ENCODE measurements at places on chromosomes 5 and 9.

GRCh38 chr5:33409435-33410170 lies 31.2 kb upstream of the TARS1 start:
- DNase-seq, result no peak

DNA sequence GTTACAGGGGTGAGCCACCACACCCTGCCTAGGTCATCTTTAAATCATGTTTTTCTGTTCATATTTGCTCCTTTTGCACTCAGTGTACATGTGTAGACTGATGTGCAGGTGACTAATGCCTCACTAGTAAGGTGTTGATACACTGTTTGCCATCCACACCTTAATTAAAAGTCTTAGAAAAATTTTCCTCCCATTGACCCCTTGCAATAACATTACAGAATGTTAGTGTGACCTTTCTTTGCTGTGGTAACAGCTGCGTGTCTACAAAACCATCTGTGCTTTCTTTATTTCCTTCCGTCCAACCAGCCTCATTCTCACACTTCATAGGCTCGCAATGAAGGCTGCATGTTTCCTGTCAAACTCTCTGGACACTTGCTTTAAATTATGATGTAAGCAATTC lies 6.6 kb upstream of the CEMIP2 start:
- no peak for DNase-seq

DNA sequence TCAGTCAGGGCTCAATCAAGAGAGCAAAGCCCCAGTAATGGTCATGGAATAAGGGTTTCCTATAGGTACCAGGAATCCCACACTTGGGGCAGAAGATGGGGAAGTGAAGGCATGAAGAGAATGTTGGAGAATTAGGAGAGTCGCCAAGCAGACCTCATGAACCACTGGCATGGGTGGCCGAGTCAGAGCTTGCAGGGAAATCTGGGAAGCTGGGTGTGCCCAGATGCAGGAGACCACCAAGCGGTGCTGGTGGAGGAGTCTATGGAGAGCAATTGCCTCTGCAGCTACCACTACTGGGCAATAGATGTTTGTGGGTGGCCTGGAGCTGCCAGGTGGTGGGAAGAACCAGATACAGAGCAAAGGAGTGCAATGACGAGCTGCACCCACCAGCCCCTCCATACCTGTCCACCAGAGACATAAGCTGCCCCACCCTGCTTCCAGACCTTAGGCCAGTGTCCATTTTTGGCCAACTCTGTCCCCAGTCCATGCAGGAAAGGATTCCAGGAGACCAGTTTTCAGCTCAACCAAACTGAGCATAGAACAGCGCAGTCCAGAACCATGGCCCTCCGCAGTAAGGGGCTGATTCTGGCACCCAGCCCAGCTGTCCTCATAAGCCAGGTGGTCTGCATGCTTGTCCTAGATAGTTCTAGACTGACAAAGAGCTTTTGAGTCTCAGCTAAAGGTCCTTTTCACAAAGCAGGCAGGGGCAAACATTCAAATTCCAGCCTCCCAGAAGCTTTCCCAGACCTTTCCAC lies 323.9 kb downstream of the GADD45G start:
- no peak for DNase-seq

GRCh38 chr5:96778409-96778808 lies 29.3 kb downstream of the ERAP1 start:
- no peak for DNase-seq

DNA sequence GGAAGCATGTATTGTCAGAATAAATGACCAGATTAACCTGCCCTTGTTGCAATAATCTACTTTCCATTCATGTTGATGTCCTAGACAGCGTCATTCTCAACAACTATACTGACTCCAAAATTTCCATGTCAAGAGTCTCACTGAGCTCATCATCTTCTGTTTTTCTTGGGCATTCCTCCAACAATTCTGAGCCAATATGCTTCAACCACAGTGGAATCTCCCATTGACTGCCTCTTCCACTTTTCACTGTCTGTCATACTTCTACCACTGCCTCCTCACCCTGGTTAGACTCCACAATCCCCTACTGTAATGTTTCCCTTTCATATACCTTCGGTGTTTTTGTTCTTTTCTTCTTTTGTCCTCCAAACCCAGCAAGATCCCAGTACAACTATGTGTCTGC lies 162.8 kb downstream of the TLE1 start:
- DNase-seq, result no peak

GRCh38 chr5:94849821-94850736 lies 231.6 kb downstream of the SLF1 start:
- DNase-seq, result no peak

DNA sequence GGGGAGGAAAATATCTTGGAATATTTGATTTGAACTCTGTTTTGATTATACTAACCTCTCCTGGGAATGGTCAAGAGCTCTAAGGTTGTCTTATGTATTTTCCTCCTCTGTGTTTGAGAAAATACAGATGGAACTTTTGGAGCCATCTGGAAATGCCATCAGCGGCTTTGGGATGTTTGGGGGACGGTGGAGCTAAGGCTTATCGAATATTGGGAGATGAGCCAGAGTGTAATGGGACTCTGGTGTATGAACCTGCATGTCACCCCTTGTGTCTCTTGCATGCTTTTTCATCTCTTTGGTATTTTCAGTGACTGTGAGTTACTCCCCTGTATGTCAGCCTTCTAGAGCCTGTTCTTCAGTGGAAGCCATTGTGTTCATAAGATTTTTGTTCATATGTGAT lies 180.0 kb upstream of the OTULINL start:
- no peak for DNase-seq

- no peak for DNase-seq
Measured at GRCh38 chr5:64944868-64945267, 176.1 kb downstream of the CWC27 start.

- no peak for DNase-seq
Measured at GRCh38 chr5:126752081-126752785, 24.7 kb upstream of the LMNB1 start.

DNA sequence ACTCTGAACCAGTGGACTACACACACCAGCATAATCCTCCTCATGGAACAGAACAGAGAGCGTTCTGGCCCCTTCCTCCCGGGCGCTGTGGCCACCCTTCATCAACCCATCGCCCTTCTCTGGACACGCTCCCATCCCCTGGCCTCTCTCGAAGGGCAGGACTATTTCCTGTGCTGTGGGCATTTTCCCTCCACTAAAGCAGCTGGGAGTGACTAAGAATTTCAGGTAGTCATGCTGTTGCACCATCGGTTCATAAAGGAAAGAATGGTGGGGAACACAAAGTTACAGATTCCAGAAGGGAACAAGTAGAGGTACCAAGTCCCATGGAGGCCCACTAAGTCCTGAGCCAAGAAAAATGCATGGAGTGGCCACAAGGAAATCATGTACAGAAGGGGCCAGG lies 68.6 kb downstream of the EPB41L4B start:
- no peak for DNase-seq

DNA sequence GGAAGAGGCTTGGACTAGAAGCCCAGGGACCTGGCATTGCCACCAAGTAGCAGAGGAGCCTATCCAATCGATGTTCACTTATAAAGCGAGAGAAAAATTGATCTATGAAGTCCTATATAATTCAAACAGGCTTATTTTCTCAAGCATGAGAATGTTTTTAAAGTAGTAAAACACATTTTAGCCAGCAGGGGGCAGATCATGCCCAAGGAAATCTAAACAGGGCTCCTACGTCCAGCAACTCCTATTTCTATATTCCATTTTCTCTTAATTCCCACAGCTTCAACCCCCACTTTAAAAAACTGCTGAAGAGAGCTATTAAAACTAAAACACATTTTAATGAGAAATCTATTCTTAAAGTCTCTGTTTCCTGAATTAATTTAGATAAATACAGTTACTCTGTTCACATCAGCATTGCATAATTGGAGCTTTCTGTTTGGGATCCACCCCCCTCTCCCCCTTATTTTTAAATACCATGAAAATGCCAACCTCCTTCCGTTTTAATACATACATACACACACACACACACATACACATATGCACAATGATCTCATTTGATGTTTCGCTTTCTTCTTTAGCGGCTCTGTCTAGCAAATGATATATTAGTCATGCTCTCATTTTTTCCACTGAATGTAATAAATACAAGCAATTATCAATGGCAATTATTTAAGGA lies 144.9 kb downstream of the MYO10 start:
- no peak for DNase-seq

- no peak for DNase-seq
Measured at GRCh38 chr5:118931564-118931963, 56.8 kb downstream of the DTWD2 start.

DNA sequence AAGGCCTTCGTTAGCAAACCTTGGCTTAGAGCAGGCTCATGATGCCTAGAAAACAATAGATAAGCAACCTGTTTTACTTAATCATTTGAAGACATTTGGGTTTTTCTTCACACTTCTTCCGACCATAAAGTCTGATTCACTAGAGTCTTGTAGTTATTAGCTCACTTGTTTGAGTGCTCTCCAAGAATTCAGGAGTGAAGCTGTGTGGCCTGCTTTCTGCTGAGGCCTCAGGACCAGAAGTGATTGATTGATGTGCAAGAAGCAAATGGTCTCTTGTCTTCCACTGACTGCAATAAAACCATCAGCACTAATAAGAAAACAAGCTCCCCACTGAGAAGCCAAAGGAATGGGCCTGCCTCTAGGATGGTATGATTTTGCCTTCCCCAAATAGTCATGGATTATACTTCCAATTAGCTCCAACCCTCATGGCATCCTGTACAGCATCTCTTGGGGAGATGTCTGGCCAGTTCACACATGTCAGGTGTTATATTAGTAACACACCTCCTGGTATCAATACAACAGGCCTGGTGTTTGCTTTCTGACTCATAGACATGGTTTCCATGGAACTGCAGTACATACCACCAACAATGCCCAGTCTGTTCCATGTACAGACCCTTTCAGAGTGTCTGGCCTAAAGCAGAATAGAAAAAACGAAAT lies 317.6 kb downstream of the CWC27 start:
- no peak for DNase-seq

- DNase-seq, result no peak
Measured at GRCh38 chr5:98483301-98483685, 290.2 kb upstream of the RGMB start.

DNA sequence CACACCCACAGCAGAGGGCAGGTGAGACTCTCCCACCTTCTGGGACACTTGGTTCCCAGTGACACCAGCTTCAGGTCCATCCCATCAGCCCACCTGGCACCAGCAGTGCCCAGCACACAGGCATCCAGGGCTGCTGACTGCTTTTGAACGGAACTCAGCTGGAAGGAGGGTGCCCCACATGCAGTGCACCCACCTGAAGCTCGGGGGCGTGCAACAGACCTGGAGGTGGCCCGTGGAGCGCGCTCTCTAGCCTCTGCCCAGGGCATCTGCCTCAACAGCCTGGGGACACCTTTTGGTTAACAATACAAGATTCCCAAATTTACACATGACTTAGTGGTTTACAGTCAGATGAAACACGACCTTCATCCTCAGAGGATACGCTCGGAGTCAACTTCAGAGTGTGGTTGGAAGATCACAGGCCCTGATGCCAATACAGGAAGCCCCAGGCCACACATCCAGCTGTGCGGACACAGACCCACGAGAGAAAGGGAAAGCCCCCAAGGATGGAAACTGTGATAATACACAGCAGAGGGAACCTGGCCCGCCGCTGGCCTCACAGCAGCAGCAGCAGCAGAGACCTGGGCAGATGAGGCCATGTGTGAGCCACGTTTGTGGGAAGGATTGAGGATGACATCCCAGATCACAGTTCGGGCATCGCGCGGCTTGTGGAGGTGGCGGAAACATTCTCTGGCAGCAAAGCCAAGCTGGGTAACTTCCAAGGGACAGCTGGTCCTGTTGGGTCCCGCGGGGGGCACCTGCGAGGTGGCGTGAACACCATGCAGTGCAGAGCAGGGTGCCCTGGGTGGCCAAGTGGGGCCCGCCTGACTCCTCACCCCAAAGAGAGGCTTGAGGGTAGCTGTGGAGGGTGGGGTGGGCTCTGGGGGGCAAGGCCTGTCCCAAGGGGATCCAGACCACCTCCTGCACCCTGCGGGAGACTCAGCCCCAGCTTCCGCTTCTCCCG lies 64.0 kb downstream of the SECISBP2 start:
- DNase-seq, result no peak

- no peak for DNase-seq
Measured at GRCh38 chr9:93664549-93665120, 88.3 kb downstream of the PHF2 start.

DNA sequence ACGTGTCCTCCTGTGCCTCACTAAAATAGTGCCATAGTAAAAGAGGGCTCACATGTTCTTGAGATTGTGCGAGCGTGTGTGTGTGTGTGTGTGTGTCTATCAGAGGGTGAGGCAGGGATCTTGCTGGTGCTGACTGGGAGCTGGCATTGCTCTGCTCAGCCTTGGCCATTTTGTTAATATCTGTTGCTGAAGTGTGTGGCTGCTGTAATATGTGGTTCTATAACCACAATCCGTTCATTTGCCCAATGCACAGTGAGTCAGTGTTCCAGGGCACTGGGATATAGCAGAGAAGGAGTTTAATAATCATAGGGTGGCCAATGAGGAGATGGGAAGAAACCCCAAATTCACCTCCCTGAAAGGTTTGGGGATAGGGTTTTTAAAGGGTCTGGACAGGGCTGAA lies 61.3 kb downstream of the RASGRF2 start:
- DNase-seq, result no peak

DNA sequence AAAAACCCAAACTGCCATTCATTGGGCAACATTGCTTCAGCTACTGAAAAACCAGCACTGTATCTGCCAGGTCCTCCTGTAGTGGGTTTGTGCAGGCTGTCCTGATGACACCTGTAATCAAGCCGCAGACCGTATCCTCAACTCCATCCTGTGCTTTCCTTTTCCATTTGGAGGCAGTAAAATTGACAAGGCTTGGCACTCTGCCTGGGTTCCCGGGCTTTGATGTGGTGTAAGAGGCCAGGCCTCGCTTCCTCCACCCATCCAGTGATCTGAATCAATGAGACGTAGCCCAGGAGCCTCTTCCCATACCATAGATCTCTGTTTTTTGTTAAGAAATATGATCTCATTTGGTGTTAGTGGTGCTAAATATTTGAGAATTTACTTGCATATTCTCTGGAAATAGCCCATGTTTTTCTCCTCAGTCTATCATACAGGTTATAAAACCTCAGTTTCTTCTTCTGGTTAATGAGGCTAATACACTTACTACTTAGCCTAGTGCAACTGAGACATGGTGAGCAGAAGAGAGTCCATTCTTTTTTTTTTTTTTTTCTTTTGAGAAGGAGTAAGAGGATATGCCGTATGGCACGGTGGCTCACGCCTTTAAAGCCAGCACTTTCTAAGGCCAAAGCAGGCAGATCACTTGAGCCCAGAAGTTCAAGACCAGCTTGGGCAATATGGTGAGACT lies 34.8 kb downstream of the LSM11 start:
- no peak for DNase-seq

Measured in central memory CD8-positive, alpha-beta T cell (primary cell).